CD4-positive, CD25-positive, alpha-beta regulatory T cell (primary cell): ENCODE measurements at places on chromosomes 3 and 15. TPM values are rescaled to one million over a fixed set of nuclear protein-coding genes. Genes with fewer than 3 reads are reported as not detected.

- DNase-seq = peak; percentile 81
Measured at GRCh38 chr15:38068626-38069391, 134.4 kb downstream of the TMCO5A start.

GRCh38 chr3:110456001-110456400 is 615.6 kb upstream of the NECTIN3 start:
- DNase-seq = no peak

DNA sequence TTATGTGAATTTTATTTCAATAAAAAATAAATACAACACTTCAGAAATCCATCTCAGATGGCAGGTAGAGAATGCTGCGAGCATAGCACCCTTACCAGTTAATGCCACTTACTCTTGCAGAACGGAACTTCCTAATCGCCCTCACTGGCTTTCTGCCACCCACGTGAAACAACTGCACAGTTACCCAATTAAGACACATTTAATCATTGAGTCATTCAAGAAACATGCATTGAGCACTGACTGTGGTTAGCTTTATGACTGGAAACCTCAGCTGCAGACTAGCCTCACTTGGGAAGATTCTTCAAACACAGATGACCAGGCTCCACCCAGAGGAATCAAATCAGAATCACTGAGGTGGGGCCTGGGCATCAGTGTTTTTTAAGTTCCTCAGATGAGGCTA is 5.6 kb upstream of the MFGE8 start:
- no peak for DNase-seq

DNA sequence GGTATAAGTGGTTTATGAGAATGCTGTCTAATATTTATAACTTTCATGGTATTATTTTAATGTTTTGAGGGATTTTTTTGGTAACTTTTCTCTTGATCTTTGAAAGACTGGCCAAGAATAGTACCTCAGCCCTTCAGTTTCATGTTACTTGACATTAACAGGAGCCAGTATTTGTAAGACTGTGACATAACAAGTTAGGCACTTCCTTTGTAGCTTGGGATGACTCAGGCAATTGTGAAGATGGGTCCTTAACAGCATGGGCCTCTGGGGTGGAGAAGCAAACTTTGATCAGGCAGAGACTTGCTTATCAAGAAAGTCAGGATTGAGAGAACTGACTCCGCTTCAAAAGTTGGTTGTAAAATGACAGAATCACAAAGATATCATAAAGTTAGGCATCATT is 9.5 kb downstream of the LRRC49 start:
- no peak for DNase-seq

The CYP1A2 gene
- not detected for total RNA-seq

The CD80 gene
- total RNA-seq = 24.2 TPM

The DNAJC17 gene
- total RNA-seq = 32.6 TPM

The SERINC4 gene
- total RNA-seq = not detected

The CCR1 gene
- total RNA-seq = 0.17 TPM
